ENCODE measurements at places on chromosomes 13 and 19.

GRCh38 chr13:23504180-23504579 is 66.0 kb upstream of the TNFRSF19 start:
- no peak for DNase-seq
- H3K27me3 ChIP-seq, result no peaks in the 10 kb centered on the region
- no peak overlapping the region for H3K27ac ChIP-seq
- H3K36me3 ChIP-seq, result no peaks in the 10 kb centered on the region
- no peaks in the 10 kb centered on the region for H3K4me1 ChIP-seq
- no peak overlapping the region for H3K4me3 ChIP-seq

DNA sequence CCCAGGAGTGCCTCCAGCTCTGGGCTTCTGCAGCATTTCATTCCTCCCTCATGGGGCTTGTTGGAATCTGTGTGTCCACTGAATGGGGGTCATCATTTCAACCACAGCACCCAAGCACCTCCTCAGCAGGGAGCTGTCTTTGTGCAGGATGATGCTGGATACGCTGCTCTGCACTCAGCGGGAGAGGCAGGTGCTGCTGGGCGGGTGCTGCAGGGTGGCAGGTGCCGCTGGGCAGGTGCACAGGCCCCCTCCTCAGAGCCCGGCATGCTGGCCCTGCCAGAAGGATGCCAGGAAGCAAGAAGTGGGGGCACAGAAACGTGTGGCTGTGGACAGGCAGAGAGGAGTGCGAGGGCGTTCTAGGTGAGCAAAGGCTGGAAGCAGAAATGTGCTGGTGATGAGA is 121.8 kb upstream of the VSTM2B start:
- no peak for DNase-seq
- H3K36me3 ChIP-seq, result no peaks in the 10 kb centered on the region
- no peak overlapping the region for H3K27ac ChIP-seq

GRCh38 chr19:8612807-8613171 is 2.3 kb upstream of the ADAMTS10 start:
- no peaks in the 10 kb centered on the region for H3K27me3 ChIP-seq
- DNase-seq, result no peak
- no peaks in the 10 kb centered on the region for H3K36me3 ChIP-seq
- no peak overlapping the region for H3K27ac ChIP-seq

- no peak for DNase-seq
- no peaks in the 10 kb centered on the region for H3K36me3 ChIP-seq
- H3K27me3 ChIP-seq, result no peaks in the 10 kb centered on the region
- no peaks in the 10 kb centered on the region for H3K4me1 ChIP-seq
- no peak overlapping the region for H3K4me3 ChIP-seq
Observed at GRCh38 chr13:78714717-78715116, 55.8 kb upstream of the OBI1 start.

GRCh38 chr19:6313398-6313969 is 19.9 kb downstream of the ACER1 start:
- H3K4me3 ChIP-seq, result no peak overlapping the region
- no peaks in the 10 kb centered on the region for H3K27me3 ChIP-seq
- no peak for DNase-seq

- H3K4me1 ChIP-seq, result no peaks in the 10 kb centered on the region
- H3K27me3 ChIP-seq, result no peaks in the 10 kb centered on the region
- H3K36me3 ChIP-seq, result no peaks in the 10 kb centered on the region
- DNase-seq, result no peak
Observed at GRCh38 chr13:113539176-113539575, 45.4 kb upstream of the TFDP1 start.

DNA sequence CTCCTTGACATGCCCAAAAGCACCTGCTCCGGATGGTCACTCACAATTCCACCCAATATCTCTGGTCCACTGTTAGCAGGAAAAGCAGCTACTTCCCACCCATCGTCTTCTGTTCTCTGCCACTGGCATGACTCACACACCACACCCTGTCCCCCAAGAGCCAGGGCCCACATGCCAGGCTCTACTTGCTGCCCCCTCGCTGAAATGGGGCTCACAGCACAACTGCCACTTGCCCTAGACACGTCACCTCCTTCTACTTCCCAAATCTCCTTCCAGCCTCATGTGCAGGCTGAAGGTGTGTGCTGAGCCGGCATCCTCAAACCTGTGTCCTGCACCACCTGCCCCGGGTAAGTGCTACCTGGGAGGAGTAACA is 65.0 kb downstream of the TBC1D4 start:
- H3K27me3 ChIP-seq, result no peaks in the 10 kb centered on the region
- no peaks in the 10 kb centered on the region for H3K36me3 ChIP-seq
- no peak for DNase-seq

DNA sequence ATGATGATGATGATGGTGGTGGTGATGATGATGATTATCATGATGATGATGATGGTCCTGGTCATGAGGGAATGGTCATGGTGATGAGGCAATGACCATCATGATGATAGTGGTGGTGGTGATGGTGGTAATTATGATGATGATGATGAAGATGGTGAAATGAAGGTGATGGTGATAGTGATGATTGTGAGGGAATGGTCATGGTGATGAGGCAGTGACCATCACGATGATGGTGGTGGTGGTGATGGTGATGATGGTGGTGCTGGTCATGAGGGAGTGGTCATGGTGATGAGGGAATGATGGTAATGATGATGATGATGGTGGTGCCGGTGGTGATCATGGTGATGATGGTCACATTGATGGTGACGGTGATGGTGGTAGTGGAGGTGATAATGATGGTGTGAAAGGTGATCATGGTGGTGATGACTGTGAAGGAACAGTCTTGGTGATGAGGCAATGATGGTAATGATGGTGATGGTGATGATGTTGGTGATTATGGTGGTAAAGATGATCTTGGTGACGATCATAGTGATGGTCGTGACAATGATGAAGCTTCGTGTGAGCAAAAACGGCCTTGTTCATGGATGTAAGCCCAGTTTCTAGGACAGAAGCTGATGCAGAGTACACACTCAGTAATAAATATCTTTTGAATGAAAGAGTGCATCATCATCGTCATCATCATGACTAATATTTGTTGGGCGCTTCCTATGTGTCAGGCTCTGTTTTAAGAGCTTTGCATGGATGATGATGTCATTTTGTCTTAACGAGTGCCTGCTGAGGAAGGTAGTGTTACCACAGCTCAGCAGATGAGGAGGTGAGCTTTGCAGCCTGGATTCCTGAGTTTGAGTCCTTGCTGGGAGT is 17.3 kb downstream of the SBK2 start:
- DNase-seq, result no peak
- no peak overlapping the region for H3K27ac ChIP-seq
- H3K4me3 ChIP-seq, result no peak overlapping the region
- H3K36me3 ChIP-seq, result no peaks in the 10 kb centered on the region
- no peaks in the 10 kb centered on the region for H3K4me1 ChIP-seq

DNA sequence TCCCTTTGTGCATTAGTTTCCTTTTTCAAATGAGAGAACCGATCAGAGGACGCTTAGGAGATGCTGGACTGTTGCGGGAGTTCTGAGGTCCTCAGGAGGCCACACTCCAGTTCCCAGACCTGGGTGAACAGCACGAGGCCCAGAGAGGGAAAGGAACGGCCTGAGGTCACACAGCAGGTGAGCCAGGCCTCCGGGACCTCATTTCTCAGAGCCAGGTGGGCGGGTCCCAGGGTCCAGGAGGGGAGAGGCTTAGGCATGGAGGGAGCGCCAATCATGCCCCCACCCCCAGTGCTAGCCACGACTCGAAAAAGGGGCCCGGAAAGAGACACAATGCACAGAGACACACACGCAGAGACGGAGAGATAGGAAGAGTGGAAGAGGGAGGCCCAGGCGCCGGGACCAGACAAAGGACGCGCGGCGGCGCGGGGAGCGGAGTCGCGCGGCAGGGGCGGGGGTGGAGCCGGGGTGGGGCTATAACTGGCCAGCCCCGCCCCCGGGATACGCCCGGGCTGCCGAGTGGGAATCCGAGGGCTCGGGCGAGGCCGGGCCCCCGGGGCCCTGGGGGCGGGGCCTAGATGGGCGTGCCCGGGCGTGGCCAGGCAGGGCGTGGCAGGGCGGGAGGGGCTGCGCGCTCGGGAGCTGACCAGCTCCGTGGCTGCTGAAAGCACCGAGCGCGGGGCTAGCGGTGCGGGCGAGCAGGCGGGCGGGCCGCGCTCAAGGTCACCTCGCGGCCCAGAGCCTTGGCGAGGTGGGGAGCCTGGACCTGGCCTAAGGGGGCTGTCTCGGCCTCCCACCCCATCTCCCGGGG is 1.6 kb downstream of the ELAVL3 start:
- H3K27ac ChIP-seq, result no peak overlapping the region
- no peak overlapping the region for H3K4me3 ChIP-seq
- H3K27me3 ChIP-seq, result peaks cover 24% of the 10 kb centered on the region
- H3K4me1 ChIP-seq, result peaks cover 37% of the 10 kb centered on the region

DNA sequence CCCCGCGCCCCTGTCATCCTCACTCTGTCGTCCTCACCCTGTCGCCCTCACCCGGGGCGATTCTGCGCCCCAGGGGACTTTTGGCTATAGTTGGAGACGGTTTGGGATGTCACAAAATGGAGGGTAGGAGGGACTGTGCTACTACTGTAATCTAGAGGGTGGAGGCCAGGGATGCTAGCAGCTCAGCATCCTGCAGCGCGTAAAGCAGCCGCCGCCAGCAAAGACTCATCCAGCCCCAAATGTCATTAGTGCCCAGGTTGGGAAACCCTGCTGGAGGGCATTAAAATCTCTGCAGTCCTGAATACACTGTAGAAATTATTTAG is 362 bp downstream of the ZNF557 start:
- H3K4me3 ChIP-seq, result peak overlapping the region; percentile 65
- H3K4me1 ChIP-seq, result peaks cover 10% of the 10 kb centered on the region
- H3K36me3 ChIP-seq, result peaks cover 38% of the 10 kb centered on the region
- DNase-seq, result no peak

DNA sequence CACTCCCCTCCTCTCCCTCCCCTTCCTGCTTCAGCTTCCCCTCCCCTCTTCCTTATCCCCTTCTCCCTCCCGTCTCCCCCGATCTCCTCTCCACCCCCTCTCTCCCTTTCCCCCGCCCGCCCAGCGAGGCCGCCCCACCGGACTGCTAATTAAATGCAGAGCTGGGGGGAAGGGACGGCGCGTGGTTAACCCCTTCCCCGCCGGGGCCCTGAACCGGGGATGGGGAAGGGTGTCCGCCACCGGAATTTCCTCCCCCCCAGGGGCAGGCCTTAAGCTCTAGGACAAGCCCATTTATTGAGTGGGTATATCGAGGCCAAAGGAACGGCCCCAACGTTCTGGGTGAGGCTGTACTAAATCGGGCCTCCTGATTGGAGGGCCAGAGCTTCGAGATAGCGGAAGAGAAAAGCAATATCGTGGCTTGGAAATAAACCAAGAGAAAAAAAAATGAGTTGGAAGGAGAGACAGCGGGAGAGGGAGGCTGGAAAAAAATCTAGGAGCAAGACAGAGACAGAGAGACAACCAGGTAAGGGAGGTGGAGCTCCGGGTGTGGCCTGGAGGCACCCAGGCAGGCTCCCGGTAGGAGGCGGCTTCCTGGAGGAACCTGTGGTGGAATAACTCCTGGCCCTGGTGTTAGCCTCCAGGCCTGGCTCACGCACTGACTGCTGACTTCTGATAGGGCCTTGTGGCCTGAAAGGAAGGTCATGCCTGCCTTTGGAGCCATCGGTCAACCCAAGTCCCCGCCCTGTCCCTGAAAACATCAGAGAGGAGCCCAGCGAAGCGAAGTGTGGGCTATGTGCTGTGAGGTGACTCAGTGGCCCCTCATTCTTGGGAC is 11.6 kb upstream of the JUND start:
- peak overlapping the region; percentile 37 for H3K4me3 ChIP-seq
- peak; percentile 73 for DNase-seq

- no peak for DNase-seq
- H3K4me3 ChIP-seq, result no peak overlapping the region
- peak overlapping the region; percentile 79 for H3K27ac ChIP-seq
- H3K27me3 ChIP-seq, result no peaks in the 10 kb centered on the region
Observed at GRCh38 chr13:21051675-21052074, 9.7 kb downstream of the LATS2 start.

- no peak for DNase-seq
- no peak overlapping the region for H3K27ac ChIP-seq
- H3K36me3 ChIP-seq, result no peaks in the 10 kb centered on the region
- no peaks in the 10 kb centered on the region for H3K4me1 ChIP-seq
- H3K4me3 ChIP-seq, result no peak overlapping the region
Observed at GRCh38 chr13:79999601-80000000, 341.3 kb downstream of the SPRY2 start.

- no peaks in the 10 kb centered on the region for H3K27me3 ChIP-seq
- no peak for DNase-seq
- no peaks in the 10 kb centered on the region for H3K4me1 ChIP-seq
- no peak overlapping the region for H3K27ac ChIP-seq
- no peak overlapping the region for H3K4me3 ChIP-seq
Observed at GRCh38 chr13:20035130-20035529, 76.6 kb downstream of the ZMYM2 start.

DNA sequence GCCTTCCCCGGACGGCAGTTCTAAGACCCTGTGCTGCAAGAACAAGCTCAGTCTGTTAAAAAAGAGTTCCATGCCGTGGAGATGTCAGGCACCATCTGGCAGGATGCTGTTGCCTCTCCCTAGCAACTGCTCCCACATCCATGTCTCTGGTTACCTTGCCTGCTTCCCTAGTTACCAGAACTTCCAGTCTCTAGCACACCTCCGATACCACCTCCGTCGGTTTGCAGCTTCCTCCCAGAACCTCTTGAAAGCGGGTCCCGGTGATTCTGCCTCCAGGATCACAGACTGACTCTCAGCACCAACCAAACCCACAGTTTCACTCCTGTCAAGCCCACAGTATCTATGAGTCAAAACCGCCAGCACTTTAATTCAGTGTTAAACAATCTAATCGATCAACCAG is 55.4 kb downstream of the KCTD12 start:
- no peaks in the 10 kb centered on the region for H3K4me1 ChIP-seq
- H3K27me3 ChIP-seq, result no peaks in the 10 kb centered on the region
- no peak overlapping the region for H3K27ac ChIP-seq
- H3K4me3 ChIP-seq, result no peak overlapping the region
- DNase-seq, result no peak

GRCh38 chr19:4596033-4596904 is 36.8 kb upstream of the SEMA6B start:
- H3K36me3 ChIP-seq, result no peaks in the 10 kb centered on the region
- no peak for DNase-seq
- H3K27ac ChIP-seq, result no peak overlapping the region
- H3K27me3 ChIP-seq, result peaks cover 21% of the 10 kb centered on the region

DNA sequence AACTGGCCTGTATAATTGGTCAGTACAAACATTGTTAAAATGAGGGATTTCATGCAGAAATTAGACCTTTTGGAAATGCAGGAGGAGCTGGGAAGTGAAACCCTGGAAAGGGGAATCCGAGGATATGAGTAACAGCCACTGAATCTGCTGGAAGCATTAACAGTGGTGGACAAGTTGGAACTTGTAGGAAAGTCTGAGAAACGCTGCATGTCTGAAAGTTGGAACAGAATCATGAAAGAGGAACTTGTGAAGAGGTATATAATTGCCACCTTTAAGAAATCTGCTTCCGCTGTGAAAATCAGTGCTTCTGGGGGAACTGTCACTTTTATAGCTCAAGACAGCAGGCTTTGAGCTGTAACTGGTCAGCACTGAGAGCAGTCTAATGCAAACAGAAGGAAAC is 716.5 kb upstream of the PRR20A start:
- no peaks in the 10 kb centered on the region for H3K27me3 ChIP-seq
- no peak for DNase-seq
- H3K27ac ChIP-seq, result no peak overlapping the region
- H3K36me3 ChIP-seq, result no peaks in the 10 kb centered on the region
- no peak overlapping the region for H3K4me3 ChIP-seq
- H3K4me1 ChIP-seq, result no peaks in the 10 kb centered on the region
